Renal cortical epithelial cell (primary cell): ENCODE measurements at places on chromosomes 7 and 10.
A peak's percentile ranks its signal among the peaks of the same experiment; 100 is the strongest.

DNA sequence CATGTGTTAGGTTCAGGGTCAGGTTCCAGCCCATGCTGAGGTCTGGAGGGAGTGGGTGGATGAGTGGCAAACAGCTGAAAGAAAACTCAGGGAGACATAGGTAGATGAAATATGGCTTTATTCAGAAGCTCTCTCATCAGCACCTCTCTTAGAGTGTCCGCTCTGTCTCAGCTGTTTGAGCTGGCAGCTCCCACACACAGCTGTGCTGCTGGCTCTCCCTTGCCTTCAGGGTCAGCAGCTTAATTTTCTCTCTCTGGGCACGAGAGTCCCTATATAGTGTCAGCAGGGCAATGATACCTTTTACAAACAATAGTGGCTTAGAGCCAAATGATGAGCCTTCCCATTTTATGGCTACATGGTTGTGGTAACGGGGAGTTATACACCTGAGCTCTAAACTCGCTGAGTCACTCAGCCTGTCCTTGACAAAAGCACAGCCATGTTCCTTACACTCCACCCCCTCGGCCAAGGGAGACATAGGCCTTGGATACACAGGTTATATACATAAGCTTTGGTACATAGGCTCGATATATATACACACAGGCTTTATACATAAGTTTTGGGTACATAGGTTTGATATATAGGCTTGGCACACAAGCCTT lies 10.4 kb downstream of the RNF133 start:
- DNase-seq, result no peak

DNA sequence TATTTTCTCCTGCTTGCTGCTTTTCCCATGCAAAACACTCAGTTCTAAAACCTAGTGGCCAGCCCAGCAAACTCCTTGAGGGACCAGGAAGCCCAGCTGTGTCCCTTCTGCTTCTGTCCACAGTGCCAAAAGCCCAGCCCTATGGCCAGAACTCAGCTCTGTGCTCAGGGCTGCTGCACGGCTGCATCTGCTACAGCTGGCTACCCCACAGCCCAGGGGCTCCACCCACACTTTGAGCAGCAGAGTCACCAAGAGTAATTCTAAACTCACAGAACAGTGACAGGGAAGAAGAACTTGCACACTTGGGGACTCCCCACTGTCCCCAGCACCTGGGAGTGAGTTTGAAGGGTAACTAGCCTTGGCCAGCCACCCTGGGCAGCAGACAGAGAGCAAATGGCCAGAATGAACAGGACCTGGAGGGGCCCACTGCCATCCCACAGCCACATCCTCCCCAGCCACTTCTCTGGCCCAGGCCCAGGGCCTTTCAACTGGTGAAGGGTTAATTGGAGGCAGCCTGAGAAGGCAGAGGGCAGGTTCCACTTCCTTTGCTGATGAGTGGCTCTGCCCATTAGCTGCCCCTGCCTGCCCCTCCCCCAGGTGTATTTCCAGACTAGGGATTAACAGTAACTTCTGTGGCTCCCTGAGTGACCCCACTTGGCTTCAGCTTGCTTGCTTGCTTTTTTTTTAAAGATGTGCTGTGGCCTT lies 28.1 kb upstream of the TRIM8 start:
- peak; percentile 48 for DNase-seq

DNA sequence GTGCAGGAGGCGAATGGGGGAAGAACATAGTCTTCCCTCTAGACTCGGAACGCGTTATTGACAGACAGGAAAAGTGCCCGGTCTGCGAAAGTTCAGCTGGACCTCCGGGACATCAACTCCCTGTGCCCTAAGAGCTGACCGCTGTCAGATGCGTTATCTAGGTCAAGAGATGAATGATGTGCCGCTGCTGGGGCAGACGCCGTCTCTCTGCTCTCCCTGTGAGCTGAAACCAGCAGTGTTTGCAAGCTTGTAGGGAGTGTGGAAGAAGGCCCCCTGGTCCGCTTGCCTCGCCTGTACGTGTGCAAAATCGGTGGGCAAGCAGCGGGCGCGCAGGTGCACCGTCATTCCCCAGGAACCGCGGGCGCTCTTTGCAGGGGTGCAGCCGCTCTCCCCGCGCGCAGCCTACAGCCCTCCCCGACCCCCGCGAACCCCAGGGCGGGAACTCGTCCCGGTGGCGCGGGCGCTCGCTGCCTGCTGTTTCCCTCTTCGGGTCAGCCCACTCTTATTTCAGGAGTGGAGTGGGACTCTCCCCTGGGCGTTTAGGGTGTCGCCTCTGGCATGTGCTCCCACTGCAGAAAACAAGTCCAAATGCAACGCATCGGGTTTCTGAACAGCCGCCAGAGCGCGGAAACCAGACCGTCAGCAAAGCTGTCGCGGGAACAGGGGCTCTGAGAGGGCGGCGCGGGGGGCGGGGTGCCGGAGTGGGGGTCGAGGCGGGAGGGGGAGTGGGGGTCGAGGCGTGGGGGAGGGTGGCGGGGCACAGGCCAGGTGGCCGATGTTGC lies 1.8 kb upstream of the PFKFB3 start:
- no peak for DNase-seq

GRCh38 chr7:55504093-55504859 lies 68.0 kb downstream of the VOPP1 start:
- DNase-seq, result peak; percentile 29

- no peak for DNase-seq
These were observed 18.7 kb downstream of the PKD2L1 start for GRCh38 chr10:100311298-100311697.
